B cell (primary cell): ENCODE measurements at places on chromosomes 16 and 17. TPM values are rescaled to one million over a fixed set of nuclear protein-coding genes. Genes with fewer than 3 reads are reported as not detected.

The CD300E gene
- 0.10 TPM in 1 of 2 replicates, not detected in the other for total RNA-seq

The SLC13A2 gene
- not detected in 2 replicates for total RNA-seq

The PCGF2 gene
- total RNA-seq, result not detected in 2 replicates

- DNase-seq, result no peak
Observed at GRCh38 chr17:68433911-68434508, 23.3 kb downstream of the WIPI1 start.

DNA sequence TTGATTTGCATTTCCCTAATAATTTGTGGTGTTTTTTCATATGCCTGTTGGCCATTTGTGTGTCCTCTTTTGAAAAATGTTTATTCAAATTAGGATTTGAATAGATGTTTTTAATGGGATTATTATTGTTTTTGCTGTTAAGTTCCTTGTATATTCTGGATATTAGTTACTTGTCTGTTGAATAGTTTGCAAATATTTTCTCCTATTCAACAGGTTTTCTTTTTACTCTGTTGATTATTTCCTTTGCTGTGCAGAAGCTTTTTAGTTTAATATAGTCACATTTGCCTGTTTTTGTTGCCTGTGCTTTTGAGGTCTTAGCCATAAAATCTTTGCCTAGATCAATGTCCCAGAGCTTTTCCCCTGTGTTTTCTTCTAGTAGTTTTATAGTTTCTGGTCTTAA, 9.6 kb downstream of the GDE1 start:
- DNase-seq, result no peak

DNA sequence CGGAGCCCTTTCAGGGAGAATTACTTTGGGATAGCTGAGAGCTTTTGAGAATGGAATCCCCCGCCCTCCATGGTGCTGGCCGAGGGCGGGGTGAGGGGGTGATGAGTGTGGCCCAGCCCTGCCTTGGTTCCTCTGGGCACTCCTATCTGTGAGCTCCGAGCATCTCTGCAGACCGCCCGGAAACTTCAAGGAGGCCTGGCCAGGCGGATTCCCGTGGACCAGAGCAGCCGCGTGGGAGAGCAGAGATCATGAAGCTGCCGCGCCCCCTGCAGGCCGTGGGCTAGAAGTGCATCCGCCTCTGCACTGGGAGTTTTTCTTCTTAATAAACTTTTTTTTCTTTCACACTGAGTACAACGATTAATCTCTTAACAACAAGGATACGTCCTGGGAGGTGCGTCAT, 392.9 kb upstream of the EEF2KMT start:
- DNase-seq, result no peak

DNA sequence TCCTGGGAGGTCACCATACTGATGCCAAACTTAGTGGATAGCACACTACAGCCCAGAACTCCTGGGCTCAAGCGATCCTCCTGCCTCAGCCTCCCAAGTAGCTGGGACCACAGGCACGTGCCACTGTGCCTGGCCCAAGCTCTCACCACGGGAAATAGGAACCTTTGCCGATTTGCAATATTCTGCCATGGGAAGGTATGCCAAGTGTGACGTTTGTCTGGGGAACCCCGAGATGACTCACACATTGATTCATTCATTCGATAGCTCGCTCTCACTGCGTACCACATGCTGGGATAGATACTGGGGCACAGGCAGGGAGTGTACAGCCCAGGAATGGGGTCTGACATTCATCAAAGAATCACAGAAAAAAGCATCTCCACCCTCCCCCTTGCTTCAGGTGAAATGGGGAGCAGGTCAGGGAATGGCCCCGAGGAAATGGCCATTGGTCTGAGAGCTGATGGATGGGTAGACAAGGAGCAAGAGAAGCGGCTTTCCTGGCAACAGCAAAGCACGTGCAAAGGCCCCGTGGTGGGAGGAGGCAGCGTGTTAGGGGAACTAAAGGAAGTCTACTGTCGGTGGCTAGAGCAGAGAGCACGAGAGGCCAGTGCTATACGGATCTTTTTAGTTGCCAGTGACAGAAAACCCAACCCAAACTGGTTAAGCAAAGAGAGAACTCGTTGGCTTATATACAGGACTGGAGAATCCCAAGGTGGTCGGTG, 44.1 kb downstream of the DNAH17 start:
- DNase-seq, result no peak

- no peak for DNase-seq
Observed at GRCh38 chr16:49931266-49931665, 75.4 kb upstream of the ZNF423 start.

DNA sequence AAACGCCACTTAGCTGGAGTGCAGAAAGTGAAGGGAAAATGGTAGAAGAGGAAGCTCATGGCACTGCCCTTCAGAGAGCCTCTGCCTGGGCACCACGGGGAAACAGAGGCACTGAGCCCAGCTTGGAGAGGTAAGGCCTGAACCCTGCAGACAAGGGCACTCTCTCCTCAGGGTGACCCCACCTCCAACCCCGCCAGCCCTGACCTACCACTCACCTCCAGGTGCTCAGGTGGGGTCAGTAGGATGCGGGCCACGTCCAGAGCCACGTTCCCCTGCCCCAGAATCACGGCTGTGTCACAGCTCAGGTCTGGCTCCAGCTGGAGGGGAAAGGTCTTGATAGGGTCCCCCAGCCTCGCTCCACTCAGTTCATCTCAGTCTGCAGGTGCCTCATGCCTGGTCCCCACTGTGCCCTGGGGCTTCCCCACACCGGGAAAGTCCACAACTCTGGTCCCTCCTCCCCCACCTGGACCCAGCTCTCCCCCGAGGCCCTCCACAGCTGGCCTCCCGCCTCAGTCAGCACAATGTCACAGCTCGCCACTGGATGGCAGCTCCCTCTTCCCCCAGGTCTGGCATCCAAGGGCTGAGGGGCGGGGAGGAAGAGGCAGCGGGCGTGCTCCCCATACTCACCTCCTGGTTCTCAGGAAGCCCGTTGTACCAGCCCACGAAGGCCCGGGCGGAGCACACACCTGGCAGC, 6.0 kb upstream of the GRIN2C start:
- no peak for DNase-seq

DNA sequence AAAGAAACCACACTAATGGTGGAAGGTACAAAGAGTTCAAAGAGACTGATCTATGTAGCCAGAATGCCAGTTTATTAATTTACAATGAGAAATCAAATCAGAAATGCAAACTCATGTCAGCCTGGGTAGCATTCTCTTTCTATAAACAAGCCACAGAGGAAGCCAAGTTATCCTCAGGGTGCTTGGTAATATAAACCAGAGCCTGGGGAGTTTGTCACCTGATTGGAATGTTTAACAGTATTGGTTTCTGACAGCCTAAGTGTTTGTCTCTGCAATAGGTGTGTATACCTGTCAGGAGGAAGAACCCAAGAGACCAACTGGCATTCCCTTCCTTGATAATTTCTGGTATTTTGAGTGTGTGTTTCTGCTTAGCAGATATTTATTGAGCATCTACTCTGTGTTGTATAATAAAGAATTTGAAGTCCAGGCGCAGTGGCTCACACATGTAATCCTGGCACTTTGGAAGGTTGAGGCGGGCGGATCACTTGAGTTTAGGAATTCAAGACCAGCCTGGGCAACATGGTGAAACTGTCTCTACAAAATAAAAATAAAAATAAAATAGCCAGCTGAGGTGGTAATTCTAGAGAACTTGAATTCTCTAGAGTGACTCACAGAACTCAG, 3.1 kb upstream of the C17orf58 start:
- no peak for DNase-seq

- DNase-seq, result no peak
Observed at GRCh38 chr16:48394355-48394703, 9.1 kb upstream of the SIAH1 start.

GRCh38 chr16:88939245-88939971, 37.6 kb downstream of the CBFA2T3 start:
- DNase-seq, result peak; percentile 60

DNA sequence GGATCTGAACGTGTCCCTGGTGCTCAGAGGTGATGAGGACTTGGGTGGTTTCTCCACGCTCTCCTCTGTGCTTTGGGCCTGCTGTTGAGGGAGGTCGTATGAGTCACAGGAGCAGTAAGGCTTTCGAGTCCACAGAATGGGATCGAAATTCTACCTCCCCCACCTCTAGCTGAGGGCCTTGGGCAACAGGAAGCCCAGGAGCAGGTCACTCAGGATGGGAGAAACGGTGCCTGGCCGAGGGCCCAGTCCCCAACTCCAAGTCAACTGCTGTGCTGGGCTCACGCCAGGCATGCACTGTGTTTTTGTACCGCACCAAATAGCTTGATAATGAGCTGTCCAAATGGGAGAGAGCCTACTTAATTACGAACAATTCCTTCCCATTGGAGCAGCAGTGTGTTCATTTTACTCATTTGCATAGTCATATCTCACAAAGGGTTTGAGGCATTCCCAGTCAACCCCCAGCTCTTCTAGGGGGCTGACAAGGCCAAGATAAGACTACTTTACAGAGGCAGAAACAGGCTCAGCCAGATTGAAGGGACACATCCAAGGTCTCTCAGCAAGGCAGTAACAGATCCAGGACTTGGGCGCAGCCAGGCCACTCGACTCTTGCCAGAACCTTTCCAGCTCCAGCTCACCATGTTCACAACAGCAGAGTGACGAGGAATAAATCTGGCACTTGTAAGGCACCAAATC, 53.6 kb downstream of the WNT3 start:
- DNase-seq, result no peak

DNA sequence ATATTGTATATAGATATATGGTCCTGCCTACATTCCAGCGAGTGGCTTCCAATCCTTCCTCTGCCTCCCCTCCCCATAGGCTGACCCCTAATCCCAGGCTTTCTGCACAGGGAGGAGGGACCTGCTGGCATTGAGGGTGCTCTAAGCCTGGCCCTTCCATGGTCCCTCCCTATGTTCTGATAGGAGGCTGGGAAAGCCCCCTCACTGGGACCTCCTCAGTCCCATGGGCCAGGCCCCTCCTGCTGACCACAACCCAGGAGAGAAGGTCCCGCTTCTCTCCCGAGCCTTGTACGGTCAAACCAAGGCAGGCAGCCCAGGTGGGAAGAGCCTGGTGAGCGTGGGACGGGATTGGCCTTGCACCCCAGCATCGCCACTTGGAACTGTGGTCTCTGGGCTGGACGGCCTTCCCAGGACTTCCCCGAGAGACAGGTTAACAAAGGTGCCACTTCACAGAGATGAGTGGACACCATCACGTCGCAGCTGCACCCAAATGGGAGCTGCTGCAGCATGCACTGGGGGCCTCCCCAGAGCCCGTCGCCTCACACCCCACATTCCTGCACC, 859 bp downstream of the ALDH3A1 start:
- DNase-seq, result no peak

- DNase-seq, result no peak
Observed at GRCh38 chr16:10578474-10579316, 1.7 kb downstream of the EMP2 start.

GRCh38 chr16:50861451-50861850, 119.6 kb downstream of the CYLD start:
- DNase-seq, result no peak

DNA sequence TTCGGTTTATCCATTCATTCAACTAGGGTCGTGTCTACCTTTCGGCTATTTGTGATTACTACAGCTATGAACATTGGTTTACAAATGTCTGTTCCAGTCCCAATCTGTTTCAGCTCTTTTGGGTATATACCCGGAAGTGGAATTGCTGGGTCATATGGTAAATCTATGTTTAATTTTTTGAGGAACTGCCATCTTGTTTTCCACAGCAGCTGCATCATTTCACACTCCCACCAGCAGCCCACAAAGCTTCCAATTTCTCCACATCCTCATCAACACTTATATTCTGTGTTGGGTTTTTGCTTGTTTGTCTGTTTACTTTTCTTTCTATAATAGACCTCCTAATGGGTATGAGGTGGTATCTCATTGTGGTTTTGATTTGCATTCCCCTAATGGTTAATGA, 48.7 kb upstream of the GINS3 start:
- no peak for DNase-seq
